Brain pericyte (primary cell): ENCODE measurements at places on chromosomes 12 and 14.

DNA sequence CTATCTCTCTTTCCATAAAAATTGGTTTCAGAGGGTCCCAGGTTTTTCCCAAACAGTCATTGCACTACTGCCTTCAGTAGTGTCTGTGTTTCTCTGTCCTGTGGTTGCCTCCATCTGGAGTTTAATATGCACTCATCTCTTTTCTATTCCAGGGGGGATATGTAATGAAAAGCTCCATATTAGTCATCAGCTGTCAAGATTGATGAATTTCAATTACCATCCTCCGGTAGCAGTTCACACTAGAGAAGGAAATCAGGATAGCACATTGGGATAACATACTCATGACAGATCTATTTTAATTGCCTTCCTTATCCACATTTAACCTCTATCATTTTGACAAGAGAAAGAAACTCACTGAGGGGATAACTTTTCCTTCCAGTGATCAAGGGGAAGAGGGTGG, 589.0 kb upstream of the SEL1L start:
- DNase-seq: no peak

DNA sequence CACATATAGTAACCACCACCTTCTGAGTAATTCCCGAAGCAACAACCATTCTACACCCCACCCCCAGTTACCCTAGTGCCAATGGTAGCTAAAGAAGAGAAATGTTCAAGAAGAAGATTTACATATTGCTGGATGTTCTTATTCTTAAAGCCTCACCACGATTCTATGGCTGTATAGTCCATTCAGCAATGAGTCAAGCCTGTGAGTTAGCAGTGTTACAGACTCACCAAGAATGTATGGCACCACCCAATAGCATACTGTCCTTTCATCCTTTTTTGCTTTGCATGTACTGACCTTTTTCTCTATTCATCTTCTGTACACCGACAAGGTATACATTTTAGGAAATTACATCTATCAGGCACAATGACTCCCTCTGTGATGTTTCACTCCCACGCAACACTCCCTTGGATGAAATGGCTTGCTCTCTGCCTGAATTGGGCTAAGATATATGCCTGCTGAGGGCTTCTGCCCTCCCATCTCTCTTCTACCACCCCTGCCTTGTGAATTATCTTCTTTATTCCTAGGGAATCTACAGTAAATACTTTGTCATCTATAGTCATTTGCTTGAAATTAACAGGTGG, 945.8 kb downstream of the DIO2 start:
- DNase-seq: no peak

GRCh38 chr12:6253278-6253677, 53.1 kb downstream of the CD9 start:
- DNase-seq: no peak

GRCh38 chr14:27184427-27184826, 586.6 kb upstream of the NOVA1 start:
- DNase-seq: no peak

DNA sequence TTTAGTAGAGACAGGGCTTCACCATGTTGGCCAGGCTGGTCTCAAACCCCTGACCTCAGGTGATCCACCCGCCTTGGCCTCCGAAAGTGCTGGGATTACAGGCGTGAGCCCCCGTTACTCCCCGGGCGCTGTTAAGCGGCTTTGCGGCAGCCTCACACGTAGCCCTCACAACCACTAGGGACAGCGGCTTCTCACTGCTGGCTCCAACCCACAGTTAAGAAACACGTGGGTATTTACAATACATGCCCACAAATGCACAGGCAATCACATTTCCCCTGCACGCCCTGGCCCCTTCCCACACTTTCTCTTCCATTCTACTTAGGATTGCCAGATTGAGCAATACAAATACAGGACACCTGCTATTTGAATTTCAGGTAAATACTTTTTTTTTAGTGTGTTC, 37.0 kb upstream of the EIF5 start:
- no peak for DNase-seq

DNA sequence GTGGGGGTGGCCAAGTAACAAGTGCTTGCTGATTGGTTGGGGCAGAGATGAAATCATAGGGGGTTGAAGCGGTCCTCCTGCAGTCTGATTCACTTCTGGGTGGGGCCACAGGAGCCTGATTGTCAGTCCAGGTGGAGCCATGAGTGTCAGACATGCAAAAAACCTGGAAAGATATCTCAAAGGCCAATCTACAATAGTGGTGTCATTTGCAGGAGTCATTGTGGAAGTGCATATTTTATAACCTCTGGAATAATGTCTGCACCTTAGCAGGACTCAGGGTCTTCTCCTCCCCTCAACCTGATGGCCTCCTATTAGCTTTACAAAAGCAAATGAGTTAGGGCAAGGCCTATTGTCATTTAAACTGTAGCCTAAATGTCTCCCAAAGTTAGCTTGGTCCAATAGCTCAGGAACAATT, 241.4 kb downstream of the NUAK1 start:
- no peak for DNase-seq

GRCh38 chr14:67734675-67735074, 33.0 kb downstream of the RDH12 start:
- no peak for DNase-seq

DNA sequence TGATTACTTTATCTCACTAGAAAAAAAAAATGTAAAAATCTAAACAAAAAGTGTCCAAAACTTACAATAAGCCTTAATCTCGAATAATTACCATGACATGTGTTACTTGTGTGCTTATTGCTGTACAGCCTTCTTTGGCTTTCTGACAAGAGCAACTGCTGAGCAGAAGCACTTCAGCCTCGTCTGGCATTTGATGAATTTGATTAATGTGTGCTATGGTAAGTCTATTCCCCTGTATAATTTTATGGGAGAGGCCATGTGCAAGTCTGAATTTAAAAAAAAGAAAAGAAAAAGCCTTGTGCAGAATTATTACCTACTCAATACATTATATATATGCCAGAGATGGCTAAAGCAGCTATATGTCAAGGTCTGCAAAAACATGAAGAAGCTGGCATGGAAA, 113.9 kb downstream of the AEBP2 start:
- DNase-seq: no peak

DNA sequence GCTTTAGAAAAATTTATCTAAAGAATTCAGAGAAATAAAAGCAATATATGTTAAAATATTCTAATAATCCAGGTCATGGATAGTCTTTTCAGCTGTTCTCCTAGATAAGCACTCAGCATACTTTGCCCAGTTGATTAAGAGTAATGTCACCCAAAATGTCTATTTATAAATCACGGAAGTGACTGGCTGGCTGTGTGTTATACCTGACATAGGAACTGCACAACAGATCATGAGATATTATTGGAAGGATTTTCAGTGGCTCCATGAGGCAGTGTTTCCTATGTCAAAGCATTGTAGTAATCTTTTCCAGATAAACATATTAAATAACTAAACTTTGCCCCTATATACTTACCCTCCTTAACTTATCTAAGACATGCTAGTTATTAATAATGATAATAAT, 128.8 kb downstream of the ITPR2 start:
- DNase-seq: no peak

DNA sequence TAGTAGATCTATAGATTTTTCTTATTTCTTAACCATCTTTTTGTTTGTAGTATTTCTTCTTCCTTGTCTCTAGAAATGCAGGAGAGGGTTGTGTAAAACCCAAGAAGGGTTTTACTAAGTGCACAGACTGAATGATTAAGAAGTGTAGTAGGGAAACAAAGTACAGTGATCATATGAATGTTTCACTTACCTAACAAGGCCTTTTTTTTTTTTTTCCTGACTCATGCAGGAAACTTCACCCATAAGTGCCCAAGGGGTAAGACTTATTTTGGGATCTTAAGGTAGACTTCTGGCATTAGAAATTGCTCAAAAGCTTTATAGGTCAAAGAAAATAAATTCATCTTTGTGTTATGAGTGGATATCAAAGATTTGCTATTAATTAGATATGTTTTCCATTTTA, 10.2 kb downstream of the SCN8A start:
- no peak for DNase-seq

DNA sequence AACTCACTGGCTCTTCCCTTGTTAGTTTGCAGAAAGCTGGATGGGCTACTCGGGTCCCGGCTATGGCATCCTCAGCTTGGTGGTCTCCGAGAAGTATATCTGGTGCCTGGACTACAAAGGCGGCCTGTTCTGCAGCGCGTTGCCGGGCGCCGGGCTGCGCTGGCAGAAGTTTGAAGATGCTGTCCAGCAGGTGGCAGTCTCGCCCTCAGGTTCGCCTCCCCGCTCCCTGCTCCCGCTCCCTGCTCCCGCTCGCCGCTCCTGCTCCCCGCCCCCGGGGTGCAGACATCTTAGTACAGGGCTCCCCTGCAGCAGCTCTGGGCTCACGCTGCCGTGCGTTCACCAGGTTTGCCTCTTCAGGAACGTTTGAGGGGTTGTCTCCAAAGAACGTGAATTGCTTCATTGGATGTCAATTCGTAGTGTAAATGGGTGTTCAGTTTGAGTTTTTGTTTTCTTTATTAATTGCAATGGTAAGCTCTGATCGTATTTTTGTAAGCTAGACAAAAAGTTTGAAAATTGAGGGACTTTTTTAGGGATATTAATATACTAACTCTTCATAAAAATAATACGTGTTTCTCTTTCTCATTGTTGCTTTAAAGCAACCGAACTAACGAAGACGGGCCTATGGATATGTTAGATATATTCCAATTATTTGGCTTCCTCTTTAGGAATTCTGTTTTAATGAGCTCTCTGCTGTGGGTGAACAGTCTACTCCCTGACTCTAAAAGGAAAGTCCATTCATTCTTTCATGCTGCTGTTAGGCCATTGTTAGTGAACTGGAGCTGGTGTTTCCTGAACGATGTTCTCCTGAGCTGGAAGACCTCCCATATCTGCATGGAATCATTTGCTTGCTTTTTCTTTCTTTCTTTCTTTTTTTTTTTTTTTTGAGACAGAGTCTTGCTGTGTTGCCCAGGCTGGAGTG, 71.3 kb downstream of the ANKRD9 start:
- DNase-seq: peak; percentile 54

- DNase-seq: no peak
Measured at GRCh38 chr14:92686411-92686899, 62.0 kb downstream of the LGMN start.

GRCh38 chr14:84826294-84826693, 703.6 kb upstream of the FLRT2 start:
- no peak for DNase-seq

DNA sequence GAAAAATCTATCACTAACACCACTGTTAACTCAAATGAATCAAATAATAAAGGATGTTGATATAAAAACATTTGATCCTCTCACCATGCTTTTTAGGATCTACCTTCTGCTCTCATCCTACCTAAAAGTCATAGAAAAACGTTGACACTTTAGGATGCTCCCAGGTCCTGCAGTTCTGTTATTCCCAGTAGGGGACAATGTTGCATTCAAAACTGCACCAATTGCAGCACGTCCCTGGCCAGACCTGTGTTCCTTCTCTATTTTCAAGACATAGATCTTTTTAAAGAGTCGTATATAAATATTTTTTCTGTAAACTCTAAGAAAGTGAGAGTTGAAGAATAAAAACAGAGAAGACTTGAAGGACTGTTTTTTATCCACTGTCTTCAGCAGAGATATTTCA, 8.8 kb downstream of the AICDA start:
- no peak for DNase-seq

DNA sequence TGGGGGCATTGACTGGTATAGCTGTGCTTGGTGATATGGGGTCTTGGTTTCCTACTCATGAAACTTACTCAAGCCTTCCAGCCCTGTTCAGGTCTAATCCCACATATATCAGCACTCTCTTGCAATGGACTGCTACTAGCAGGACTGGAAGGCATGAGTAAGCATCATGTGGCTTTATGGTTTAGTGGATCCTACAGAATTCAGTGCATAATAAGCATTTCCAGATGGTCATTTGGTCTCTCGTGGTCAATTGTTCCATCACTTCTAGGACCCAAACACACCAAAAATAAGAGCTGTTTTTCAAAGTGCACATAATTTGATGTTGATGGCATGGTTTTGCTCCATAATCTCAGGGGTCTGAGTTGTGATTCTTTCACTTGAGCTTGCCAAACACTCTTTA, 114.4 kb downstream of the LMNTD1 start:
- no peak for DNase-seq

DNA sequence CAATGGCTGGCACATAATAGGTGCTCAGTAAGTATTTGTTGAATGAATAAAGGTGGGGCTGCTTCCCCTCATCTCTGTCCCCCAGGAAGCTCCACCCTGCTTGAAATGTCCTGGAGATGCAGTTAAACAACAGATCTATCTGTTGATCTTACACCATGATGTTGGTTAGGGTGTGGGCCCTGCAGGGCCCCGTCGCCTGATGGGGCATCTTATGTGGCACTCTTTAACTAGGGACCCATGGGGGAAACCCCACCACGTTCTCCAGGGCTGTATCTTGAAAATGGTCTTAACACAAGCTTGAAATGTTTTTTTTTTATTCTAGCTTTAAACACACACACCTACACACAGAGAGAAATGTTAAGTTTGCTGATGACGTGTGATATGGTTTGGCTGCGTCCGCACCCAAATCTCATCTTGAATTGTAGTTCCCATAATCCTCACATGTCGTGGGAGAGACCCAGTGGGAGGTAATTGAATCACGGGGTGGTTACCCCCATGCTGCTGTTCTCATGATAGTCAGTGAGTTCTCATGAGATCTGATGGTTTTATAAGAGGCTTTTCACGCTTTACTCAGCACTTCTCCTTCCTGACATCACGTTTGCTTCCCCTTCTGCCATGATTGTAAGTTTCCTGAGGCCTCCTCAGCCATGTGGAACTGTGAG, 741.7 kb downstream of the VRK1 start:
- DNase-seq: no peak

DNA sequence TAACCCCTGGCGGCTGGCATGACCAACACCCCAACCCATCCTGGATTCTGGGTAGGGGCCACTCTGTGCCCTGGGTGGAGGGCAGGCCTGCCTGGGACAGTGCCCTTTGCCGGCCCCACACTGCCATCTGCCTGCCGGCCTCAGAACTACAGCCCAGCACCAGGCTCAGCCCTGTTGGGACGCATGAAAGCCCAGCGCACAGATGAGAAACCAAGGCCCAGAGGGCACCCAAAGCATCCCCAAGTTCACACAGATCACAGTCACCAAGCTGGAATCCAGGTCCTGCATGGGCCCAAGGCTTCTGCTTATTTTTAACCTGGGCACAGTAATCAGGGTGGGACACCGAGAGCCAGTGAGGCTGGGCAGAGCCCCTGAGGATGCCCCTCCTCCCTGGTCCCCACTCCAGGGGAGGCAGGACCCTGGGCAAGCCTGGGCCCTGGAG, 26.2 kb downstream of the RFLNA start:
- no peak for DNase-seq

GRCh38 chr14:55075628-55076175, 24.3 kb downstream of the MAPK1IP1L start:
- DNase-seq: no peak
